Cardiac atrium fibroblast (primary cell): ENCODE measurements at places on chromosomes 1 and 21. TPM values are rescaled to one million over a fixed set of nuclear protein-coding genes. Genes with fewer than 3 reads are reported as not detected.

The S1PR1 gene
- total RNA-seq = 8.4 and 12.3 TPM in 2 replicates

The CHTOP gene
- 22.8 and 24.0 TPM in 2 replicates for total RNA-seq

The CD5L gene
- not detected in 2 replicates for total RNA-seq

The ZNF593OS gene
- total RNA-seq = not detected in 2 replicates

The LCE2B gene
- not detected in 2 replicates for total RNA-seq

The KIF14 gene
- 2.8 and 2.9 TPM in 2 replicates for total RNA-seq

The PROK1 gene
- not detected in 2 replicates for total RNA-seq

The HSPA6 gene
- 0.90 TPM in 1 of 2 replicates, not detected in the other for total RNA-seq

The JAM2 gene
- 0.54 and 0.65 TPM in 2 replicates for total RNA-seq

The SLAMF9 gene
- total RNA-seq = not detected in 2 replicates

The PWP2 gene
- 7.0 and 7.8 TPM in 2 replicates for total RNA-seq

The LRIG2 gene
- total RNA-seq = 4.1 and 6.9 TPM in 2 replicates

The CYP4A11 gene
- 0.18 TPM in 1 of 2 replicates, not detected in the other for total RNA-seq

The WNT3A gene
- total RNA-seq = not detected in 2 replicates

The DMRTA2 gene
- total RNA-seq = not detected in 2 replicates

The SPSB1 gene
- 16.1 and 25.4 TPM in 2 replicates for total RNA-seq

The IL12RB2 gene
- total RNA-seq = not detected in 2 replicates

The CRYAA gene
- total RNA-seq = not detected in 2 replicates

The DMBX1 gene
- total RNA-seq = not detected in 2 replicates

The SOAT1 gene
- total RNA-seq = 15.2 and 22.8 TPM in 2 replicates

The FBXO44 gene
- total RNA-seq = 3.6 and 8.3 TPM in 2 replicates

The TLR5 gene
- total RNA-seq = under 0.01 and 0.16 TPM in 2 replicates

The CHI3L2 gene
- 4.9 and 46.3 TPM in 2 replicates for total RNA-seq

The GPR37L1 gene
- total RNA-seq = under 0.01 TPM in 1 of 2 replicates, not detected in the other

The VTCN1 gene
- not detected in 2 replicates for total RNA-seq

The KCNN3 gene
- total RNA-seq = under 0.01 and 0.16 TPM in 2 replicates

The KRTAP12-4 gene
- not detected in 2 replicates for total RNA-seq

The CCDC190 gene
- total RNA-seq = 0.54 and 6.5 TPM in 2 replicates

The CFHR4 gene
- total RNA-seq = not detected in 2 replicates

The NCAM2 gene
- 2.4 and 3.4 TPM in 2 replicates for total RNA-seq

The HHIPL2 gene
- 0.36 and 1.1 TPM in 2 replicates for total RNA-seq
